ENCODE measurements at places on chromosomes 1 and 21. TPM values are rescaled to one million over a fixed set of nuclear protein-coding genes. Genes with fewer than 3 reads are reported as not detected.
A peak's percentile ranks its signal among the peaks of the same experiment; 100 is the strongest.

GRCh38 chr1:111139324-111139955 lies 453 bp downstream of the DRAM2 start:
- DNase-seq = no peak
- peak overlapping the region; percentile 100 for H3K4me3 ChIP-seq
- no peaks in the 10 kb centered on the region for H3K27me3 ChIP-seq
- peak overlapping the region; percentile 95 for H3K27ac ChIP-seq
- peaks cover 21% of the 10 kb centered on the region for H3K4me1 ChIP-seq
- no peaks in the 10 kb centered on the region for H3K36me3 ChIP-seq

GRCh38 chr1:73604211-73604610 lies 593.8 kb downstream of the LRRIQ3 start:
- no peak overlapping the region for H3K4me3 ChIP-seq
- H3K4me1 ChIP-seq = no peaks in the 10 kb centered on the region
- no peak overlapping the region for H3K27ac ChIP-seq
- no peaks in the 10 kb centered on the region for H3K36me3 ChIP-seq
- no peak for DNase-seq

DNA sequence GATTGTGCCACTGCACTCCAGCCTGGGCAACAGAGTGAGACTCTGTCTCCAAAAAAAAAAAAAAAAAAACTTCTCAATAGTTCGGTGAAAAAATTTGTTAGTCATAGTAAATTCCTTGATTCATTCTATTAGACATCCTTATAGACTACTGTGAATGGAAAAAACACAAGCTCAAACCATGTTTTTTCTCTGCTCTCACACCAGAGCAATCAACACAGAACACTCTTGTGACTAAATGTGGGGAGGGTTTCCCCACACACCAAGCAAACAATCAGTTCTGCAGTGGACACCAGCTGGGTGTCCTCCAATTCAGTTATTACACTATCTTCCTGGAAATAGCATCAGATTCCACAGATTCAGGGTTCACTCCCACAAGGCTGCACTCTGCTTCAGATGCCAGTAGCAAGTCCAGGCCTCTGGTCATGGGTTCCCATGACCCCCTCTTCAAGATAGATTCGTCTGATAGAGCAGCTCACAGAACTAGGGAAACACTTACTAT lies 69.1 kb upstream of the TEKT2 start:
- no peaks in the 10 kb centered on the region for H3K27me3 ChIP-seq
- H3K27ac ChIP-seq = no peak overlapping the region

- no peak overlapping the region for H3K27ac ChIP-seq
- no peaks in the 10 kb centered on the region for H3K27me3 ChIP-seq
- H3K4me1 ChIP-seq = no peaks in the 10 kb centered on the region
- DNase-seq = no peak
- no peaks in the 10 kb centered on the region for H3K36me3 ChIP-seq
- H3K4me3 ChIP-seq = no peak overlapping the region
Measured at GRCh38 chr21:17616831-17617230, 4.1 kb upstream of the BTG3 start.

- no peaks in the 10 kb centered on the region for H3K27me3 ChIP-seq
- H3K4me3 ChIP-seq = no peak overlapping the region
- H3K27ac ChIP-seq = no peak overlapping the region
- no peak for DNase-seq
- H3K4me1 ChIP-seq = no peaks in the 10 kb centered on the region
Measured at GRCh38 chr1:3480369-3480719, 25.9 kb downstream of the ARHGEF16 start.

The CSF3R gene
- 10.6 TPM for total RNA-seq

- no peaks in the 10 kb centered on the region for H3K36me3 ChIP-seq
- peak; percentile 80 for DNase-seq
- peaks cover 34% of the 10 kb centered on the region for H3K27me3 ChIP-seq
- H3K4me3 ChIP-seq = no peak overlapping the region
- H3K4me1 ChIP-seq = peaks cover 4% of the 10 kb centered on the region
Measured at GRCh38 chr1:209576392-209577197, 6.9 kb upstream of the CAMK1G start.

The AMY1A gene
- not detected for total RNA-seq

The C4BPB gene
- total RNA-seq = 0.36 TPM

DNA sequence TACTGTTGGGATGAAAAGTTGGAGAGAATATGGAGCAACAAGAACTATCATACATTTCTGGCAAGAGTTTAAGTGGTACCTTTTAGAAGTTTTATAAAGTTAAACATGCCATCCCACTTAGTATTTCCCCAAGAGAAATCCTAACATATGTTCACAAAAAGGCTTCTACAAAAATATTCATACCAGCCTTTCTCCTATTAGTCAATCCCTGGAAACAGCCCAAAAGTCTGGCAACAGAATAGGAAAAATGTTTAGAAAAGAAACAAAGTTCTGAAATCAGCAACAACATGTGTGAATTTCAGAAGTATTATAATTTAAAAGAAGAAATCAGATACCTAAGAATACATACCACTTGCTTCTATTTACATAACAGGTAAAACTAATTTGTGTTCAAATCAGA lies 271.0 kb downstream of the DSCAM start:
- H3K27me3 ChIP-seq = no peaks in the 10 kb centered on the region
- H3K4me3 ChIP-seq = no peak overlapping the region
- DNase-seq = no peak
- H3K36me3 ChIP-seq = no peaks in the 10 kb centered on the region
- H3K4me1 ChIP-seq = no peaks in the 10 kb centered on the region
- H3K27ac ChIP-seq = no peak overlapping the region

- H3K4me1 ChIP-seq = peaks cover 70% of the 10 kb centered on the region
- no peaks in the 10 kb centered on the region for H3K27me3 ChIP-seq
- no peaks in the 10 kb centered on the region for H3K36me3 ChIP-seq
- H3K4me3 ChIP-seq = no peak overlapping the region
- H3K27ac ChIP-seq = peak overlapping the region; percentile 32
- DNase-seq = no peak
Measured at GRCh38 chr1:203593723-203594122, 32.9 kb upstream of the ATP2B4 start.

The GPR153 gene
- 6.1 TPM for total RNA-seq

GRCh38 chr1:151401125-151401788 lies 1.9 kb downstream of the PSMB4 start:
- H3K4me3 ChIP-seq = peak overlapping the region; percentile 97
- H3K27me3 ChIP-seq = peaks cover 3% of the 10 kb centered on the region
- peaks cover 31% of the 10 kb centered on the region for H3K36me3 ChIP-seq
- H3K4me1 ChIP-seq = peaks cover 20% of the 10 kb centered on the region
- H3K27ac ChIP-seq = peak overlapping the region; percentile 97

DNA sequence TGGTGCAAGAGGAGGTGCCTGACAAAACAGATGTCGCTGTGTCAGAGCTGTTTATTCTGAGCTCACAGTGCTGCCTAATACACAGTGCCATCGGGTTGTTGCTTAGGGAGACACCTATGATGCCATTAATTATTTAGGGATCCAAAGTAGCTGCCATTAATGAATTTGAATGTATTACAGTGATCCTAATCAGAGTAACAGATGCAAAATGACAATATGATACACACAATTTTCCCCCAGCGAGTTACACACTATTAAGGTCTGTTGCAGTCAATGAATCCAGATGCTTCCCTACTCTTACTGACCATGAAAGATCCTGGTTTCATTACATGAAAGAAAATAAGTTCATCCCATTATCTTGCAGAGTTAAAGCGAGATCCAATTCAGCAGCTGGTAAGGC lies 91.3 kb downstream of the RWDD3 start:
- no peaks in the 10 kb centered on the region for H3K27me3 ChIP-seq
- DNase-seq = no peak
- no peak overlapping the region for H3K4me3 ChIP-seq

The FAM72C gene
- 0.86 TPM for total RNA-seq

The NBPF6 gene
- total RNA-seq = not detected

The DENND2D gene
- 12.7 TPM for total RNA-seq

DNA sequence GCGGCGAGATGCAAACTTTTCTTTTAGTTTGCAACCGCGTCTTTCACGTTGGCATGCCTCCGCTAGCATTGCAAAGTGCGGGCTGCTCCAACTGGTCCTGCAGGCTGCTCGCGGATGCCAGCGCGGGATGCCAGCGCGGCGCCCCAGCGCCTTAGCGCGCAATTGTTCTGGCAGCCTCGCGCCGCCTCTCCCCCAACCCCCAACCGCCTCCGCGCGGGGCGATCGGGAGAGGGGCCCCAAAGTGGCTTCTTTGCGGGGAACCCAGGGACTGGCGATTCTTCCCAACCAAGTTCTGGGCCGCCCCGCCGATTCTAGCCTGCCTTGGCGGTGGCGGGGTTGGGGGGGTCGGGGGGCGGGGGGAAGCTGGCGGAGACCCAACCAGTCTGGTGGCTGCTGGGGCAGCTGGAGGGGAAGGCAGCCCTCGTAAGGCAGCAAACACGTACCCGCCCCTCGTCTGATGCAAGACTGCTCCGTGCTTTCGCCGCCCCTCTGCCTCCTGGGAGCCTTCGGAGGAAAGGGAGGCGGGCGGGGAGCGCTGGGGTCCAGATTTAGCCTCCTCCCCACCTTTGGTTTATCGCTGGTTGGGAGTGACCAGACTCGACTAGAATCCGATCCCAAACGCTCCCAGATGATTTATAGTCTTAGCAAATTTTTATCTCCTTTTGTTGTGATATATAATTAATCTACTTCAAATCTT lies 756 bp downstream of the PHGDH start:
- no peaks in the 10 kb centered on the region for H3K27me3 ChIP-seq
- H3K36me3 ChIP-seq = peaks cover 7% of the 10 kb centered on the region
- H3K4me3 ChIP-seq = peak overlapping the region; percentile 94
- peaks cover 42% of the 10 kb centered on the region for H3K4me1 ChIP-seq

GRCh38 chr1:168556647-168557046 lies 12.8 kb upstream of the XCL2 start:
- no peak for DNase-seq
- H3K27ac ChIP-seq = no peak overlapping the region
- H3K36me3 ChIP-seq = no peaks in the 10 kb centered on the region
- H3K4me3 ChIP-seq = no peak overlapping the region
- no peaks in the 10 kb centered on the region for H3K27me3 ChIP-seq

The CLCA1 gene
- total RNA-seq = 4.9 TPM

DNA sequence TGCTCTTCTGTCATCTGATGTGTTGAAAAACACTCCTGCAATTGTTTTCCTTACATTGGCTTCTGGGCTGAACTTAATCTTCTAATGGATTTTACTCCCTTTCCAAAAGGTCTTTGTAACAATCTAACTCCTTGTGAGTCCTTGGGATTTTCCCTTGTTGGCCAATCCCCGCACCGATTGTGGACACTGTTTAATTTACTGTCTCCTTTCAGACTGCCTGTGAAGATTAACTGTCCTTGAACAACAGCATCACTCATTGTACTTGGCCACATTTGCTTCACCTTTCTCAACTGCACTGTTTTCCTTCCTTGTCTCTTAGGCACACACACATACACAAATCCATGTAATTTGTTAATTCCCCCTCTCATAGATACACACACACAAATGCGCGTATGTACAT lies 120.4 kb downstream of the SPATA46 start:
- H3K36me3 ChIP-seq = peaks cover 4% of the 10 kb centered on the region
- no peak overlapping the region for H3K27ac ChIP-seq
- H3K4me1 ChIP-seq = peaks cover 26% of the 10 kb centered on the region
- H3K4me3 ChIP-seq = no peak overlapping the region
- no peak for DNase-seq
- H3K27me3 ChIP-seq = no peaks in the 10 kb centered on the region

GRCh38 chr1:155474146-155474545 lies 88.5 kb downstream of the ASH1L start:
- no peak overlapping the region for H3K27ac ChIP-seq
- DNase-seq = no peak
- peaks cover 4% of the 10 kb centered on the region for H3K4me1 ChIP-seq

DNA sequence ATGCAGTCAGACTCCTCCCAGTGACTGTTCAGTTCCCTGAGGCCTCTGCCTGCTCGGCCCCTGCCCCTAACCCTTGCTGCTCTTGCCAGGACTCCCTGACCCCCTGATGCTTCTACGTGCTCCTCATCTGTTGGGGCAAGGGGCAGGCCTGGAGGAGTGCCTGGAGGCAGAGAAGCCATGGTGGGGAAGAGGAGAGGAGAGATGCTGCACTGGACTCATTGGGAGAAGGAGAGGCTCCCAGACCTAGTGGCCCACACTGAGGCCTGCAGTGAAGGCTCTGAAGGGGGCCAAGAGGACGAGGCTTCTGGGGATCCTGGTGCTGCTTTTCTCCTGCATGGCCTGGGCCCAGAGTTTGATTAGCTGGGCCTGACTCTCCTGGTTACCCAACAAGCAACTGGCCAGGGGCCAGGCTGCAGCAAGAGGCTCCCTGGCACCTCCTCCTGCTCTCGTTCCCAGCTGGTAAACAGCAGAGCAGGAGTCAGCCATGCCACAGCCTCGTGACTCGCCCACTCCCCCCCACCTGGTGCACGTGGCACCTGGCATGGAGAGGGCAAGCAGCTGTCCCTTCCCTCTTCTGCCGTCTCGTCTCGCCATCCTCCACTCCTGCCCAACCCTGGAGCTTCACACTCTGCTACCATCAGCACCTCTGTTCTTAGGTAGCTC lies 847 bp upstream of the RORC start:
- peaks cover 17% of the 10 kb centered on the region for H3K4me1 ChIP-seq
- peaks cover 5% of the 10 kb centered on the region for H3K36me3 ChIP-seq
- H3K4me3 ChIP-seq = no peak overlapping the region
- H3K27me3 ChIP-seq = peaks cover 22% of the 10 kb centered on the region
- no peak overlapping the region for H3K27ac ChIP-seq

The OPRD1 gene
- 1.1 TPM for total RNA-seq

GRCh38 chr1:223792046-223792445 lies 53.7 kb downstream of the TP53BP2 start:
- H3K27me3 ChIP-seq = no peaks in the 10 kb centered on the region
- peaks cover 22% of the 10 kb centered on the region for H3K36me3 ChIP-seq
- no peak for DNase-seq
- H3K27ac ChIP-seq = no peak overlapping the region

The PUSL1 gene
- 20.4 TPM for total RNA-seq

DNA sequence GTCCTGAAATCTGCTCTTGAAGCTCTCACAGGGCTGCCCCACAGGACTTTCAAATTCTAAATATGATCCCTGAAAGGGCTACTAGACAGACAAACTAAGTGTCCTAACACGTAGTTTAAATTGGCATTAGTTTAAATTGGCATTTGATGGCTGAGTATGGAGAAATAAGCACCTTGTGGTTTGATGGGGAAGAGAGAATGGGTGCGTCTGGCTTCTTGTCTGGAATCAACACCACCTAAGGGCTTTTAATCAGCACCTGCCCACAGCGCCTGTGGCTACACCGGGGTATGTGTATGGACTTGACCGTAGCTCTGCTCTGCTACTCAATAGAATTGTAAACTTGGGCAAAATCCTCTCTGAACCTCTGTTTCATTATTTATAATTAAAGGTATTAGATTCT lies 5.7 kb upstream of the LAMB3 start:
- H3K36me3 ChIP-seq = no peaks in the 10 kb centered on the region
- H3K27ac ChIP-seq = no peak overlapping the region
- H3K27me3 ChIP-seq = peaks cover 32% of the 10 kb centered on the region
- H3K4me1 ChIP-seq = peaks cover 40% of the 10 kb centered on the region
- H3K4me3 ChIP-seq = no peak overlapping the region

DNA sequence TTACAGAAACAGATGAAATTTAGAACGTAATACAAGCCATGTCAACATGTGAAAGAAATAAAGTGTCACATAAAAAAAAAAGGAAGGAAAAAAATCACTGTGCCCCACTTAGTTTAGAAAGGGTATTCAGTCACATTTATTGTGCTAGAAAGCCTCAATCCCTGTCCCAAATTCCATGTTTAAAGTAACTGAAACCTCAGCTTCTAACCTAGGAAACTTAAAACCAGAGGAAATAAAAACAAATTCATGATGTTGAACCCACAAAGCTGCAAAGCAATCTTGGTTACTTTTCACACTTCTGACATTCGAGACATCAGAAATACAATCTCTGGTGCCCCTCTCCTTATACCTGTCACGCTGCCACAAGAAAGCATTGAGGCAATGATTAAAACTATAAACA lies 101.8 kb downstream of the NBPF12 start:
- no peak overlapping the region for H3K27ac ChIP-seq
- no peak overlapping the region for H3K4me3 ChIP-seq
- H3K36me3 ChIP-seq = no peaks in the 10 kb centered on the region
- peaks cover 20% of the 10 kb centered on the region for H3K27me3 ChIP-seq
- DNase-seq = no peak

All from type B pancreatic cell (in vitro differentiated cells).